ENCODE measurements at places on chromosomes 3 and 15.

GRCh38 chr15:99442252-99442897, 123.4 kb upstream of the MEF2A start:
- DNase-seq, result no peak

GRCh38 chr3:51798411-51798963, 19.4 kb upstream of the IQCF6 start:
- DNase-seq, result no peak

GRCh38 chr3:144237351-144237750, 265.7 kb downstream of the DIPK2A start:
- DNase-seq, result peak; percentile 74

- no peak for DNase-seq
Observed at GRCh38 chr3:182455011-182455410, 338.3 kb upstream of the ATP11B start.

- DNase-seq, result no peak
Observed at GRCh38 chr3:61704807-61705206, 143.4 kb downstream of the PTPRG start.

DNA sequence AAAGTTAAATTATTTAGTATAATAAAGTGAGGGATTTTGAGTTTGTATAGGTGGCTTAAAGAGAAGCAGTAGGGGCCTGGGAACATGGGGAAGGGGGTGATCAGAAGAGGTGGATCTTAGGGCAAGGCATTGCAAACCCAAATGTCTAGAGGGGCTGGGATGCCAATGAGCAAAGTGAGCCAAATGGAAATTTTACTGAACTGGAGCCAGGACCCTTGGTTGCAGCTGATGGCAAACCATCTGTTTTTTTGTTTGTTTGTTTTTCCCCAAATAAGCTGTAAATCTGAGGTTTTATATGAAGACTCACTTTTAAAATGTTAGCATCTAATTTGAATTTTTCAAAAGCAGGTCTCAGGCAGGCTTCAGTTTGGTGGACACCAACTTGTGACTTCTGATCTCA, 14.8 kb upstream of the PARP14 start:
- DNase-seq, result no peak

DNA sequence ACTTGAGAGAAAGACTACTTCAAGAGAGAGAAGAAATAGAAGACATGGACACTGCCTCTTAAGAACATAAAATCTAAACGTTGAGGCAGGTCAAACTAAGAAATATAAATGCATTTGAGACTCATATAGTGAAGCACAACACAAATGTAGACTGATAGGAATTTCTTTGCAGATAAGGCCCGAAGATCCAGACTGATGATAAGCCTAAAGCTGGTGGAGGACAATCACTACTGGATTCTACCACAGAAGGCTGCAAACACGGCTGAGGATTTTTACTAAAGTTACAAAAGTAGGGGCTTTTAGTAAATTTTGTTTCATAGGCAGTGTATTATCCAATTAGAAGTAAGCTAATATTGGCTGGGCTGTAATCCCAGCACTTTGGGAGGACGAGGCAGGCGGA, 278.3 kb downstream of the RAP2B start:
- DNase-seq, result no peak
